CD4-positive, alpha-beta T cell treated with Interleukin-2 at 100 ng/mL for 4 hours (primary cell): ENCODE measurements at places on chromosomes 16 and 17.
A peak's percentile ranks its signal among the peaks of the same experiment; 100 is the strongest.

DNA sequence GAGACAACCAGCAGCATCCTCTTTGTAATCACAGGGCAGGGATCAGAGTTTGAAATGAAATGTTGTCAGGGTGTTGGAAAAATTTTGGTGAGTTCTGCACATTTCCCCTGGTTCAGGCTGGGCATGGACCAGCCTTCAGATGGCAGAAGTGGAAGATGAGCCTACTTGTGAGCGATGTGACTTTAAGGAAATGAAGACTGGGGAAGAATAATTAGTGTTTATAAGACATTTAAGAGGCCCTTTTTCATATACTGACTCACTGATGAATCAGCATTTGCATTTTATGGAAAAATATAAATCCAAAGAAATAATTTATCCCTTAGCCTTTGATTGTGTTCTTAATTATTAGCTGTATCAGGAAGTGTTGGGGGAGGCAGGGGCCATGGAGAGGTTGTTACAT, 20.9 kb downstream of the GPR179 start:
- DNase-seq: no peak

DNA sequence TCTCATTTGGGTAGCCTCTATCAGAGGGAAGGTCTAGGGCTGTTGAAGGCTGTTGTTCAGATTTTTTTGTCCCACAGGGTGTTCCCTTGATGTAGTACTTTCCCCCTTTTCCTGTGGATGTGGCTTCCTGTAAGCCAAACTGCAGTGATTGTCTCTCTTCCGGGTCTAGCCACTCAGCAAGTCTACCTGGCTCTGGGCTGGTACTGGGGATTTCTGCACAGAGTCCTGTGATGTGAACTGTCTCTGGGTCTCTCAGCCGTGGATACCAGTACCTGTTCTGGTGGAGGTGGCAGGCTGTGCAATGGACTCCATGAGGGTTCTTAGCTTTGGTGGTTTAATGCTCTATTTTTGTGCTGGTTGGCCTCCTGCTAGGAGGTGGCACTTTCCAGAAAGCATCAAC, 23.3 kb upstream of the CCR7 start:
- no peak for DNase-seq

DNA sequence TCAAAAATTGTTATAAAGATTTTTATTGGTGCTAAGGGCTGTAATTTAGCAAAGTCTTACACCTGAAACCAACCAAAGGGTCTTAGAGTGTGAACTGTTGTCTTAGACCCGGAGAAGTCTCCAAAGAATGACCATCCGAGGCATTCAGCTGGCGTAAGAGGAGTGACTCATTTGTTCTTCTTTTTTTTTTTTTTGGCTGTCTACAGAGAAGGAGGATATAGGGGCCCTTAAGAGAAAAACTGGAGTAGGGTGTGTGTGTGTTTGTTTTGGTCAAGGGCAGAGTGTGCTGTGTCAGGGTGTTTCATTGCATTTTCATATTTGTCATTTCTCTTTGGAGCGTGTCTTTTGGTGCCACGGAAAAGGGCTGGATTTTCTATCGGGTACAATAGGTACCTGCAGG, 508.0 kb downstream of the WWOX start:
- no peak for DNase-seq

DNA sequence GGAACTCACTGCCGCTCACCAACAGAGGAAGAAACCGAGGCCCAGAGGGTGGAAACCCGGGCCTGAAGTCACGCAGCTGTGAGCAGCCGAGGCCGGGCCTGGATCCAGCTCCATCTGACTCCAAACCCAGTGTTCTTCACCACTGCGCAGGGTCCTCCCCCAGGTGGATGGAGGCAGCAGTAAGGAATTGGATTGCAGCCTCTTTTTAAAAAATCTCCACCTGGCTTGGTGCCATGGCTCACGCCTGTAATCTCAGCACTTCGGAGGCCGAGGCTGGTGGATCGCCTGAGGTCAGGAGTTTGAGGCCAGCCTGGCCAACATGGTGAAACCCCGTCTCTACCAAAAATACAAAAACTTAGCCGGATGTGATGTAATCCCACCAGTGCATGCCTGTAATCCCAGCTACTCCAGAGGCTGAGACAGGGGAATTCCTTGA, 177.2 kb downstream of the FOXL1 start:
- no peak for DNase-seq

- DNase-seq: no peak
Measured at GRCh38 chr17:887551-888209, 91.9 kb downstream of the NXN start.

DNA sequence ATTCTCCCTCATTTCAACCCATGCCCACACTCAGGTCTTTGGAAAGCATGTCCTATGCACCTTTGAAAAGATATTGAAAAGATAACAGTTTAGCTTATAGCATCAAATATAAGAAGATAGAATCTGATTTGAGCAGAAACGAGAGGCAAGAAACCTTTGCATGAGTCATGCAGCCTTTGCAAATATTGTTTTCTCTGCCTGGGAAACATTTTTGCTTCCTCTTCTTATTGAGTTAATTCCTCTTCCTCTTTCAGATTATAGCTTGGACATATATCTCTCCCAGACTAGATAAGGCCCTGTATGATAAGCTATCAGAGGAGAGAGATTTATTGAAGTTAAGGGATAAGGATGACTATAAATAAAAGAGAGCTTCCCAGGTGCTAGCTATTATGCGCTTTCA, 46.1 kb upstream of the KCNJ2 start:
- DNase-seq: no peak

DNA sequence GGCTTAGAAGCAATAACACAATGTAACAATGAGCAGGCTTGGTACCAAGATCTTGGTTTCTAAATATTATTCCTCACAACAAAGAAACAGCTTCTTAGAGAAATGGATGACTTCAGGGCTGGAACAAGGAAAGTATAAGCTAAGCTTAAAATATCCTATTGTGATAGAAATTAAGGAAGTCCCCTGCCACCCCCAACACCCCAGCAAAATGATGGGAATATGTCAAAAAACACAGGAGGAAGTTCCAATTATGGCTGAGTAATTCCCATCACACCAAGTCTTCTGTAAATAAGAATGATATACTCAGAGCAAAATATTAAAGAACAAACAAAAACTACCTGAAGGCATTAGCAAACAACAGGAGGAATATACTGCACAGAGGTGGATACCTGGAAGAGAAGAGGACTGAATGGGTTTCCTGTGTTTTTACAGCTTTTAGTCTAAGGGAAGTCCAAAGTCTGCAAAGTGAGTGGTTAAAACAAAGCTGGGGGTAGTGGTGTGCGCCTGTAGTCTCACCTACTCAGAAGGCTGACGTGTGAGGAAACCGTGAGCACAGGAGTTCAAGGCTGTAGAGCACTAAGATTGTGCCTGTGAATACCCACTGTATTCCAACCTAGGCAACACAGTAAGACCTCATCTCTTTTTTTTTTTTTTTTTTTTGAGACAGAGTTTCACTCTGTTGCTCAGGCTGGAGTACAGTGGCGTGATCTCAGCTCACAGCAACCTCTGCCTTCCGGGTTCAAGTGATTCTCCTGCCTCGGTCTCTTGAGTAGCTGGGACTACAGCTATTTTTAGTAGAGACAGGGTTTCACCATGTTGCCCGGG, 17.1 kb upstream of the ATP6V0A1 start:
- no peak for DNase-seq

- DNase-seq: peak; percentile 31
Measured at GRCh38 chr17:39591958-39592954, 15.5 kb downstream of the NEUROD2 start.
